ENCODE measurements at places on chromosomes 5 and 9.

GRCh38 chr9:82882138-82882537, 180.8 kb downstream of the RASEF start:
- no peak for DNase-seq

DNA sequence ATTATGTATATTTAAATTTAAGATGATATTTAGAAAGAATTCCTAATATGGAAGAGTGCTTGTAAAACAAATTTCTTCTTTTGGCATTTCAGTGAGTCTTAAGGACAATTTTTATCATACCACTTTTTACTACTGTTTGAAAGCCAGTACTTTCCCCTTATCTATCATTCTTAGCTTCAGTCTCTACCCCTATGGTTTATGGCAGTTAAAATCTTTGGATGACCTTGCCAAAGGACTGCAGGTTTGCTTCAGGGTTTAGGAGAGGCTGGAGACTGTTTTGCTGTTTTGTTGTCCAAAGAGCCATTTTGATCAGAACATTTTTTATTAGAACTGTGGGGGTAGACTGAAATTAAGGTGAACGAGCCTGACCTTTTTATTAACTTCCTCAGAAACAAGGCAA, 30.8 kb downstream of the SLC38A9 start:
- DNase-seq: no peak

DNA sequence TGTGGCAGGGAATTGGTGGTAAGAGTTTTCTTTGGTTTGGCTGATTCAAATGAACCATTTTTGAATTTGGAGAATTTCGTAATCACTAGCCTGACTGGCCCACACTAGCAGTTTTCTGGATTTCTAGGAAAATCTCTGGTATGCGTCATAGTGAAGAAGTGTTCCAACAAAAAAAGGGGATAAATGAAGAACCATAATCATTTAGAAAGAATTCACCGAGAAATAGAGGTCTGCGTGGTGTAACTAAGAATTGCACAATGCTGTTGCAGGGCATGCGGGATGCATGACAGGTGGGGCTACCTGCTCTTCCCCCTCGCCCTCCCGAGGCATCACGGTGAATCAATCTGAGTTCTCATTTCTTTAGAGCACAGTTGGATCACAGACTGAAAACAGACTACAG, 232.3 kb upstream of the PAPPA start:
- no peak for DNase-seq

DNA sequence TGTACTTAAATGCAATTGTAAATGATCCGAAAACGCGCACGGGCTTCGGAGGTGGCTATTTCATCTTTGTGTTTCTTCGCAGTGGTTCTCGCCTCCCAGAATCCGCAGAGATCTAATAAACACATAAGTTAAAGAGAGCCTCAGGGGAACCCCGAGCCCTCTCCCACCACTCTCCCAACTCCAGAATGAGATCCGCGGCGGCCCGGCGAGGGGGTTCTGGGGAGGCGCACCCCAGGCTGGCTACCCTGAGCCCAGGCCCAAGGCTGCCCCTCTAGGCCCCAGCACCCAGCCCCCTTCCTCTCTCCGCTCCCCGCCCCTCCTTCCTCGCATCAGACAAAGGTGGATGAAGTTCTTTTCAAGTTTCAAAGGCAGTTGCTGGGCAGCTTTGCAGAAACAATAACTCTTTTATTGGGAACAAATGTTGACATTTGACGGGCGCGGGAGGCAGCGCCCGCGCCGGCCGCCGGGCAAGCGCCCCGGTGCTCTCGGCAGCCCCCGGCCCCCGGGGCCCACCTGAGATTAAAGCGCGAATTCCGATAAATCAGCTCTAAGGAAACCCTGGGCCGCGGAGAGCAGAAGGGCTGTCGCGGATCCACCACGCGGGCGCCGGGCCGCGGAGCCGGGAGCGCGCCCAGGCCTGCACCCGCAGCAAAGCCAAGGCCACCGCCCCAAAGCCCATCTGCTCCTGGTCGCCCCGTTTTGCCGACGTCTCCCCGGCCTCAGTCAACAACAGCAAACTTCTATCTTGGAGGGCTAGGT, 8.4 kb downstream of the IRX2 start:
- DNase-seq: peak; percentile 61

DNA sequence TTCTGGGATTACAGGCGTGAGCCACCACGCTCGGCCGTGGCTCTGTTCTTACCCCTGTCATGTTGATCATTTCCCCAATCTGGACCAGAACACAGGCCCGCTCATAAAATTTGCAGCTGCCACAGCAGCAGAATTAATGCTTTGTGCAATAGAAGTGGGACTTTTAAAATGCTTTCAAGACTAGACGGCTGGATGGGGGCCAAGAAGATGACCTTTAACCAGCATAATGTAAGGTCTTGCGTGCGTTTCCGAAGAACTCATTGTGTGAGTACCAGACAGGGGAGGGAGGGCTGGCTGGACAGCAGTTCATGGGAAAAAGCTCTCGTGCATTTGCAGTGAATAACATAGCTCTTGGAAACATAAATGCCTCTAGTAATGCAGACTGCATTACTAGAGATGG, 3.5 kb upstream of the WDR38 start:
- DNase-seq: no peak
